PC-3 (cell line): ENCODE measurements at places on chromosomes 5 and 9. TPM values are rescaled to one million over a fixed set of nuclear protein-coding genes. Genes with fewer than 3 reads are reported as not detected.

DNA sequence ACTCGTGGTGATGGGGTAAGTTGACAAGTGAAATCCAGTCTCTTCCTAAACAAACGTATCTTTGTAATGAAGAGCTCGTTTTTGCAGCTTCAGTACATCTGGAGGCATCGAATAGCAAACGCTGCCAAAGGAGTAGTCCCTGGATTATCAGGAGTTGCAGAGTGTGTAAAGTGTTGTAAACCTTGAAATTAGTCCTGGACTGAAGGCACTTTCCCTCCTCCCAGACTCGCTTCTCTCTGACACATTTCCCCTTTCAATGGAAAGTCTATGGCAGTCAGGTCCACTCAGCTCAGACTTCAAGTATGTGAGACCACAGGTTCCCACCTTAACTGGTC, 1.5 kb upstream of the PBX3 start:
- no peak for DNase-seq

GRIA1 gene
- not detected in 2 replicates for total RNA-seq

- DNase-seq = peak; percentile 64
These were observed 708.1 kb upstream of the RGMB start for GRCh38 chr5:98065261-98065909.

DNA sequence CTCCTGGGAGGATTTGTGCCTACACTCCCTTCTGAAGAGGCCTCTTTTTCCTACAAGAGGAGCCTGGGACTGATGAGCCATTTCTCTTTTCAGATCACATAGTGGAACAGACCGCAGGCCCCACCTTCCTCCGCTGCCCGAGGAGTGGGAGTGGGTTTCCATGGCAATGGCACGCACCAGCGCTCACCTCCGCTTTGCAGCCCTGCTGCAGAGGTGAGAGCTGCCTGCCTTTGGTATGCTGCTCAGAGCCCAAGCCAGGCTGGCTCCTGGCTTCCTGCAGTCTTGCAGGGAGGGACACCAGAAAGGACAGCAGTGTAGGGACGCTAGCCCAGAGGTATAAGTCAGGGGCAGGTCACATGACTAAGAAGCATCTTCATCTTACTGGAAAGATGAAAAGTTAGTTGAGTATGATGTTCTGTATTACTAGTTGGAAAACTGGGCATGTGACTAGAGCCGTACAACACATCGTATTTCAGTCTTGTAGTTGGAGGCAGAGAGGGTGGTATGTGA, 12.4 kb downstream of the PTTG1 start:
- DNase-seq = no peak

FRRS1L gene
- not detected in 2 replicates for total RNA-seq

RNF183 gene
- total RNA-seq = not detected in 2 replicates

DNA sequence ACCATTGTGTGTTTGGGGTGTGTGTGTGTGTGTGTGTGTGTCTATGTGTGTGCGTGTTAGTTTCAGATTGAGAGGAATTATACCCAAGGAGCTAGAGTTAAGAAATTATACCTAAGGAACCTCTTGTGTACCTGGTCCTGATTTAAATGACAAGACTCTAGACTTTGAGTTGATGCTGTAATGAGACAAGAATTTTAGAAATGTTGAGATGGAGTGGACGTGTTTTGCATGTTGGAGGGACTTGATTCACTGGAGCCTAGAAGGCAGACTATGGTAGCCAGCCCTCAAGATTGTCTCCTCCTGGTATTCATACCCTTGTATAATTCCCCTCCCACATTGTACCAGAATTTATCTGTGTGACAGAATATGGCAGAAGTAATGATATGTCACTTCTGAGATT, 52.4 kb upstream of the HSPB3 start:
- no peak for DNase-seq

- DNase-seq = no peak
These were observed 100.9 kb downstream of the ATP10B start for GRCh38 chr5:160750938-160751657.

- no peak for DNase-seq
These were observed 4.3 kb upstream of the DDX41 start for GRCh38 chr5:177520916-177521513.

LCN2 gene
- 153 and 154 TPM in 2 replicates for total RNA-seq

LRRC19 gene
- total RNA-seq = not detected in 2 replicates

- DNase-seq = no peak
These were observed 6.9 kb downstream of the RHOBTB3 start for GRCh38 chr5:95738072-95738471.

TMEM174 gene
- not detected in 2 replicates for total RNA-seq

FBP2 gene
- not detected in 2 replicates for total RNA-seq

ARL14EPL gene
- total RNA-seq = not detected in 2 replicates

ENTREP1 gene
- 0.36 and 0.46 TPM in 2 replicates for total RNA-seq

GRCh38 chr9:129102791-129103594, 7.6 kb downstream of the CRAT start:
- no peak for DNase-seq

ACOT12 gene
- not detected in 2 replicates for total RNA-seq

- DNase-seq = no peak
These were observed 61.5 kb downstream of the ZNF354C start for GRCh38 chr5:179121667-179122111.

DNA sequence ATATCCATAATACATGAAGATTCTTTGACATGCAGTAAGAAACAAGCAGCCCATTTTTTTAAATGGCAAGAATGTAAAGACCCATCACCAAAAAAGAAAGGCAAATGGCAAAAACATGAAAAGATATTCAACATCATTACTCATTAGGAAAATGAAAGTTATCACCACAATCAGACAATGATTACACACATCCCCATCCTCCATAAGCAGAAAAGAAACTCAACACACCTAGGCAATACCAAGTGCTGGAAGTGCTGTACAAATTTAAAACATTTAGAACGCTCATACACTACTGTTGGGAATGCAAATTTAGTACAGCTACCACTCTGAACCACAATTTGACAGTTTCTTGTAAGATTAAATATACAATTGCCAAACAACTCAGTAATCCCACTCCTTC, 466.7 kb downstream of the ACTL7B start:
- DNase-seq = no peak

DNA sequence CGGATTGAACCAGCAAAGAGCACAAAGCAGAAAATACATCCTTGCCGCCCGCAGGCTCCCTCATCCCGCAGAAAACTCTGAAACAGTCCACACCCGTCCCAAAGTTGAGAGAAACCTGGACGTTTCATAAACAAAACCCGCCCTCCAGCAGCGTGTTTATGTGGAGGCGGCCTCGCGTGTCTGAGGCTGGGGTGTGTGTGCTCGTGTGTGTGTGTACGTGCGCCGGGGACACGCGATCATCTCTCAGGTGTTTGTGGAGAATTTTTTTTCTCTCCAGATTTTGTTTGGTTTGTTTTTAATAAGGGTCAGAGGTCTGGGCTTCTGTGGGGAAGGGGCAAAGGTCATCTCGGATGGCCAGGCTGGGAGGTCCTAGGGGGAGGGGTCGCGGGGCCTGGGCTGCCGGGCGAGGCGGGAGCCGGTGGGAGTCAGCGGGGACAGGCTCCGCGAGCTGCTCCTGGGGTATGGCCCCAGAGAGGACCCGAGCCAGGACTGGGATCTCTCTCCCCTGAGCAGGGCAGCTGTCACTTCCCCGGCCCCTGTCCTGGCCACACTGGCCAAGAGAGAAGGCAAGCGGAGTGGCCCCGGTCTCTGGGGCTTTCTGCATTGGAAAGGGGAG, 206.4 kb downstream of the C9orf50 start:
- no peak for DNase-seq

- no peak for DNase-seq
These were observed 8.2 kb upstream of the CD180 start for GRCh38 chr5:67204821-67205220.

C9orf152 gene
- total RNA-seq = 0.95 and 1.4 TPM in 2 replicates

GRCh38 chr9:29822458-29822857, 2249.2 kb upstream of the C9orf72 start:
- DNase-seq = no peak

GRCh38 chr5:149466457-149466972, 84.7 kb downstream of the CSNK1A1 start:
- peak; percentile 66 for DNase-seq

IL7R gene
- total RNA-seq = 7.1 and 7.4 TPM in 2 replicates

DNA sequence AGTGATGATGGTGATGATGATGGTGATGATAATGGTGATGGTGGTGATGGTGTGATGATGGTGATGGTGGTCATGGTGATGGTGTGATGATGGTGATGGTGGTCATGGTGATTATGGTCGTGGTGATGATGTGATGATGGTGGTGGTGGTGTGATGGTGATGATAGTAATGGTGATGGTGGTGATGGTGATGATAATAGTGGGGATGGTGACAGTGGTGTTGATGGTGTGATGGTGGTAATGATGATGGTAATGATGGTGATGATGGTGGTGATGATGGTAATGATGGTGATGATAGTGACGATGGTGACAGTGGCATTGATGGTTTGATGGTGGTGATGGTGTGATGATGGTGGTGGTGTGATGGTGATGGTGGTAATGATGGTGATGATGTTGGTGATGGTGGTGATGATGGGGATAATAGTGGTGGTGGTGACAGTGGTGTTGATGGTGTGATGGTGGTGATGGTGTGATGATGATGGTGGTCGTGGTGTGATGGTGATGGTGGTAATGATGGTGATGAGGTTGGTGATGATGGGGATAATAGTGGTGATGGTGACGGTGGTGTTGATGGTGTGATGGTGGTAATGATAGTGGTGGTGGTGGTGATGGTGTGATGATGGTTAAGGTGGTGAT, 6.5 kb downstream of the STKLD1 start:
- no peak for DNase-seq

GMCL2 gene
- total RNA-seq = not detected in 2 replicates

DNA sequence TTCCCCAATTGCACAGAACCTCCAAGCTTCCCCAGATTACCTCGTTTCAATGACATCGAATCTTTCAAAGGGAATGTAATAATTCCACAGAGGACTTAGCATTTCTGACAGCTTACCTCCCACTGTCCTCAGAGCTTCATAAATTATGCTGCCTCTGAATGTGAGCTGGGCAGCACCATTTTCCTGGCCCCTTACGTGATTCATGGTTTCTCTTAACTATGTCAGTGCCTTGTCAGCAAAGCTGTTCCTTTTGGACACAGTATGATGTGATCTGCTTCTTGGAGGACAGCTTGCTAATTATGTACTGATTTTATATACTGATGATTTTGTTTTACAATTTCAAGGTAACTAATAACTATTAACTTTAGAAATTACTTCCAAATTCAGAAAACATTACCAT, 27.7 kb upstream of the SSBP2 start:
- no peak for DNase-seq
